ENCODE measurements at places on chromosomes 3 and 15.

- no peak for DNase-seq
Measured at GRCh38 chr15:52556524-52557273, 12.1 kb downstream of the ARPP19 start.

- DNase-seq, result no peak
Measured at GRCh38 chr3:53227993-53228885, 27.6 kb downstream of the TKT start.

DNA sequence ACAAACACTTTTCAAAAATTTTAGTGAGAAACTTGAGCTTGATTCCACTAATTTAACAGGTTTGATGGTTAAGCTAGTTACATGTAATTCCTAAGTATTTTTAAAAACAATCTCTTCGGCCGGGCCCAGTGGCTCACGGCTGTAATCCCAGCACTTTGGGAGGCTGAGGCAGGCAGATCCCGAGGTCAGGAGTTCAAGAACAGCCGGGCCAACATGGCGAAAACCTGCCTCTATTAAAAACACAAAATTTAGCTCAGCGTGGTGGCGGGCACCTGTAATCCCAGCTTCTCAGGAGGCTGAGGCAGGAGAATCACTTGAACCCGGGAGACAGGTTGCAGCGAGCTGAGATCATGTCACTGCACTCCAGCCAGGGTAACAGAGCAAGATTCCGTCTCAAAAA is 25.3 kb downstream of the TRA2B start:
- no peak for DNase-seq

DNA sequence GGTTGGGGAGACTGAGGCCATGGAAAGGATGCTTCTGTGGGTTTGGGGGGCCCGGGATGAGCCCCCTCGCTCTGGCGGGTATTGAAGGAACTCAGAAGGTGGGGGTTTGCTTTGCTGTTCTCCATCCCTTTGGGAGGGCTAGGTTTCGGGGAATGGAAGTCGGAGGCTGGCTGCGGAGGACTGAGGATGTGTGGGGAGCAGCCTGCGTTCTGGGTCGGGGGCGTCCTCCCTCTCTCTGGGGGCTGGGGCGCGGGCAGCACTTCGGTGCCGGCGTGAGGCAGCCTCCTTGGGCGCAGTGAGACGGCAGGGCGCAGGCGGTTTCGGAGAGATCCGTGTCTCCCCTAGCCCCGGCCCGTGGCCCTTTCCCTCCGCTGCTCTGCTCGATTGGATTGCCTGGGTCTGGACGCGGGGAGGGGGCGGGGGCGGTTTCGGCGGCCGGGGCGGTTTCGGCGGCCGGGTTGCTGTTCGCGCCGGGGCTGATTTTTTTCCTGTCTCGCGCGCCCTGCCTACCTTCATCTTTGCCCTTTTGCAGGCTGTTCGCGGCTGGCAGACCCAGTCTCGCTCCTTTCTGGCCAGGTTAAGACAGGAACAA is 1.4 kb downstream of the PTPRG start:
- no peak for DNase-seq

DNA sequence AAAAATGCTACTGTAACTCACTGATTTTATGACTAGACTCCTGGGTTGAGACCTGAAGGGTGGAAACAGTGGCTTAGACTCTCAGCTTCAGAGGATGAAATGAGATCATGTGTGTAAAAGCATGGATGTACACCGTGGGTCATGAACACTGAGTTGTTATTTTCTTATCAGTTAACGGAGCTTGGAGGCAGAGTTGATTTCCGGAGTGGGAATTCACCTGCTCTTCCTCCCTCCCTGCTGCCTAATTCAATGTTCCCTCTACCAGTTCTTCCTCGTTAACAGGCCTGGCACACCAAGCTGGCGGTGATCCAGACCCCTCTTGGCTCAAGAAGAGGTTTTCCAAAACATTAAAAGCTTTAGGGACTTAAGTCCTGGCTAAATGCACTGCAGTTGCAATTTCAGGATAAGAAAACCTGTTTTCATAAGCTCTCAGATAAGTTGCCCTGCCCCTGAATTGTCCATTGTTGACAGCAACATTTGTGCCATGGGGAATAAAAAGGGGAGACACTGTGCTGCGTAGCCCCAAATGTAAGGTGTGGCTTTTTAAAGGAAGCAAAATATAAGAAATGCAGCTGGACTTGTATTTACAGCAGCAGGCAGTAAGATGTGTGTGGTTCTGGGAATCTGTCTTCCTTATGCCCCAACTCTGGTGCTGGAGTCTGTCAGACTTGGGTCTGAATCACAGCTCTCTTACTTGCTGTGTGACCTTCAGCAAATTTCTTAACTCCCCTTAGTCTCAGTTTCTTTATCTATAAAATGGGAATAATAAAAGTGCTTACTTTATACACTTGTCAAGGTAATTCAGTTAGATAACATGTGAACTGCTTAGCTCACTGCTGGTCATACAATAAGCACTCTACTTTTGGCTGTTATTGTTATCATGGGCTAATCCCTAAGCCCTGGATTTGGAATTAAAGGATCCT is 9.9 kb downstream of the PDIA5 start:
- no peak for DNase-seq

DNA sequence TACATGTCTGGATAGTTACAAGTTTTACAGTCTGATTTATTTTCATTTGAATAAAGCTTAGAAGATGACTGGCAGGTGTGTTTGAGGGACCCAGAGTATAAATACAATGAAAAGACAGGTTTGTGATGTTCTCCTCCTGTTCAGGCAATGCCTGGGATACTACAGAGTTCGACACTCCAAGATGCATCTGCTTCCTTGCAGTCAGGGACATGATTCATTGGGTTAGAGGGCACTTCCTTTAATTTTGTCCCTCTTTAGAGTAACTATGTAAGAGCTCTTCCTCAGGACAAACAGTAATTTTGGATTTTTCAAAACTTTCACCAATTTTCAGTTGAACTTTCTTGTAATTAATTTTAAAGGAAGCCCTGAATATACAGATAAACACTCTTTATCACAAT is 102.0 kb downstream of the LMLN start:
- no peak for DNase-seq

DNA sequence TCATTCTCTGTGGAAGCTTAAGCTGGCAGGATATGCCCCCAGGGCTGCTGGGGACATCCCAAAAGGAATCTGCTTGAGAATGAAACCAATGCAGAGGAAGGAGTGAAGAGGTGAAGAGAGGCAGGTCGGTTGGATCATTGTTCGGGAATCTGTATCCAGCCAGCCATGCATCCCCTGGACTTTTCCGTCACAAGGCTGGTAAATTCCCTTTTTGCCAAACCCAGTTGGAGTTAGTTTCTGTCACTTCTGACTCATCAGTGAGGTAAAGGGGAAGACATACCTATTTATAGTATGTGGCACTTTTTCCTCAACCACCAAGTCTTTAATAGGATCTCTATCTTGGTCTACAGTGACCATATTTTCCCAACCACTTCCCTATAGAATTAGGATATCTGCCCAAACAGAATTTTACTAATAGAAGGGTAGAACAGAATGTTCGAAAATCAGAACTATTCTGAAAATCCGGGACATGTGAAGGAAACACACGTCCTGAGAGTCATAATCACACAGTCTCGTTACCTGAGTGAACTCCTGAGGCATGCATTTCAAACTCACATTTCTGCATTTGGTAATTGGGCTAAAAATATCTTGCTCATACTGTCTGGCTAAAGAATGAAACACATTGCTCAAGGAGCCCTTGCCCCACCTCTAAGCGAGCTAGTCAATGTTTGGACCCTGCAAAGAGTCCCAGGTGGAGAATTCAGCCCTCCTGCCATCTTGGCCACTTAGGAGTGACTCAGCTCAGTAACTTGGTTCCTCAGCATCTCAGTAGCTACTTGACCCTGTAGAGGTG is 289.7 kb upstream of the ADAMTS9 start:
- DNase-seq, result no peak

- no peak for DNase-seq
Measured at GRCh38 chr3:100709842-100710260, 557 bp downstream of the TFG start.

DNA sequence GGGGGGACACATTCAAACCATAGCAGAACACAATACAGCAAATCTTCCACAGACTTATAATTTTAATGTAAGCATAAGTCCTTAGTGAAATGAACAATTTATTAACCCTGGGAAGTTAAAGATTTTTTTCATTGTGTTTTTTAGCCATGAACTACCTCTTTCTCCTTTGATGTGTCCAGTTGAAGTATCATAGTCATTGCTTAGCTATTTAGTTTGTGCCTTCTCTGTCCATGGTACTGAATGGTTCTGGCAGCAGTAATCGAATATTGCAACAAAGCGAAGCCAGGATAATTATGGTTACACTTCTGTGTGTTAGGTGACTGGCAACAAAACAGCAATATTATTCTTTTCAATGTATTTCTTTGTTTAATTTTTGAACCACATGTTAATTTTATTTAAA is 403.0 kb upstream of the ONECUT1 start:
- DNase-seq, result no peak

- DNase-seq, result no peak
Measured at GRCh38 chr3:121736112-121736511, 13.4 kb downstream of the GOLGB1 start.

DNA sequence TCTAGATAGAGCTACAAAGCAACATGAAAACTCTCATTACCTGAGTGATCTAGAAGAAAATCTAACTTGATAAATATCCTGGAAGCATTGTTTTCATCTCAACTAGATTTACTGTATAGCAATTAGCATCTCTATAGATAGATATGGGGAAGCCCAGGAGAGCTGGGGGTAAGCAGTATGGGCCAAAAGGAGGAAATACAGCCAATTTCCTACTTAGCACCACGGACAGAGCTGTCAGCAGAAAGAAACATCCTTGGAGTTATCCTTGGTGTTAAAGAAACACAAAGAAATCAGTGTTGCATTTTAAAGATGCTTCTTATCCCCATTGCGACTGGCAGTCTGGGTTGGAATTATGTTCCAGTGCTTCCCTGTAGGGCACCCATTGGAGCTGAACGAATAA is 126.2 kb downstream of the TIGIT start:
- no peak for DNase-seq

DNA sequence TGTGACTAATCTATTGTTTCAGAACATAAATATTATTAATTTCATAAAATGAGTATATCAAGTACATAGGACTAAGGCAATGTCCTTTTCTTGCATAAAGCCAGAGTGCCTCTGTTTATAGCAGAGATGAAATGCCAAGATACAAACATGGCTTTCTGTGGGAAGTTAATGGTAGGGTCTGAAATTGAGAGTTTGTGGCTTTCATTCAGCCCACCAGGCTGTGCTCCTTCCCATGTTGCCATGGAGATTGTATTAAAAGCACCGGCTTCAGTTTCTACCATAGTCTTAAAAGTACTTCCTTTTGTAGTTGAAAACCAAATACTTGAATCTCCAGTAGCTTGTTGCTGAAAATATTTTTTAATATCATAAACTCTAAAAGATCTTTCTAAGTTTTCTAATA is 114.0 kb downstream of the LRRC28 start:
- DNase-seq, result no peak

- DNase-seq, result no peak
Measured at GRCh38 chr3:141268791-141269190, 37.2 kb downstream of the PXYLP1 start.

DNA sequence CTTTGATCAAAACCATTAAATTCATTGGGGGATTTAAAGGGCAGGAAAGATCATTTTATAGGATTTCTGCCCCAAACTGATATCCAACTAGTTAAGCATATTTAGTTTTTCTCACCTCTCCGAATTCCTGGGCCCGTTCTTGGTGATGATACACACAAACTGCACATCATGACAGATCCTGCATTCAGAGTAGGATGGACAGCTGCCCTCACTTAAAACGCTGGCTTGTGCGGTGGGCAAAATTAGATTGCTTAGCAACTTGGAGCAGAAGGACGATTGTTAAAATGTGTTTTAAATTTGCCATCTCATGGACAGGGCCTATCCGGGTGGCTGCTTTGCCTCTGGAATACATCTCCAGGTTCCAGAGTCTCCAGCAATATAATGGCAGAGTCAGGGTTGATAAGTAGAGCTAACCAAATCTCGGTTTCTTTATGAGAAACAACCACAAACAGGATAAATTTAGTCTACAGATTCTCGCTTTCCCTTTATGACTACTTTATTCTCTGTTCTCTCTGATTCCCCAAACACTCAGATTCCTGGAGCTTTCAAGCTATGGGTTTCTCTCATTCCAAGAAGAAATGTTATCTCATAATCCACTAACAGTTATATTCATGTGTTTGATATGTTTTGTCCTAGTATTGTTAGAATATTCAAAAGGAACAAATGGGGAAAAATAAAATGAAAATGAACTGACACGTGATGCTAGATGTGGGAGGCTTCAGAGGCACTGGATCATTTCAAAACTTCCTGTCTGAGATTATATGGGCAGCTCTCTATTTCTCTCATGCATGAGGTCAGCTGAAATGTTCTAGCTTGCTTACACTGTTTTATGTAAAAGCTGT is 1014.1 kb upstream of the SEMA6D start:
- DNase-seq, result no peak

GRCh38 chr3:147049821-147050220 is 356.5 kb downstream of the ZIC4 start:
- DNase-seq, result no peak

GRCh38 chr3:27573138-27573537 is 89.0 kb upstream of the SLC4A7 start:
- no peak for DNase-seq

- no peak for DNase-seq
Measured at GRCh38 chr3:152388631-152389030, 119.9 kb downstream of the MBNL1 start.

All from stimulated activated CD4-positive, alpha-beta T cell treated with anti-CD3 and anti-CD28 coated beads, Interleukin-15, amount 100 ng/mL, for 1 hour (primary cell).